ENCODE measurements at places on chromosomes 1 and 21.

DNA sequence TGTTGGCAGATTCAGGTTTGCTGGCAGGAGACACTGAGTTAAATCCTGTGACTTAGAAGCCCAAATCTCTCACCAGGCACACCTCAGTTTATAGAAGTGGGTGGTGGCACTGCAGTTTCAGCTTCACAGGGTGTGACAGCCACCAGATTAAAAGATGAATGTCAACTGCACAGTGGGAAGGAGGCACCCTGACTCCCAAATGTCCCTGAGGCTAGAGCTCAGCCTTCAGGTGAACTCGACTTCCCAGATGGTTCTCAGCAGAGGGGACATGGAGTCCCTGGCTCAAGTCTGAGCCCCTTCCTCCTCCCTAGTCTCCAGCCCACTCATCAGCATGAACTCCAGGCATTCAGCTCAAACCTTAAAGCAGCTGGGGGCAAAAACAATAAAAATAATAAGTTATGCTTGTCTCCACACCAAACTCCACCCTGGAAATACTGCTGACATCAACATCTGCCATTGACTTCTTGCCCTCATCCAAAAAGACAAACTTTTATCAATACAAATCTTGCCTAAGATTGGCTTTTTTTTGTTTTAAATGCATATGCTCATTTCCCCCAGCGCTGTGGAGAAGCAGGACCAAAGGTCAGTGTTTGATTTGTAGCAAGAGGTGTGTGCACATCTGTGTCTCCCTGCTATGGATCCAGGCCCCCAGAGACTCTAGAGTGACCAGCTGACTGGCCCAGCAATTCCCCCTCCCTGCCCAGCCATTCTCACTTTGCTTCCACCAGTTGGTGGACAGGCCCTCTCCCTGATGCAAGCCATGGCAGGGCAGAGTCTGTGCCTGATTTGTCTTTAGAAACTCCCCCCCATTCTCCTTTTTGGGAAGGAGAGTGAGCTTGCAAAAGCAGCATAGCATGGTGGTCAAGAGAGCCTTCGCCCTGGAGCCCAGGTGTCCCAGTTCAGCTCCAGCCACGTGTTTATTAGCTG lies 18.5 kb upstream of the S100A7 start:
- no peak for DNase-seq

DNA sequence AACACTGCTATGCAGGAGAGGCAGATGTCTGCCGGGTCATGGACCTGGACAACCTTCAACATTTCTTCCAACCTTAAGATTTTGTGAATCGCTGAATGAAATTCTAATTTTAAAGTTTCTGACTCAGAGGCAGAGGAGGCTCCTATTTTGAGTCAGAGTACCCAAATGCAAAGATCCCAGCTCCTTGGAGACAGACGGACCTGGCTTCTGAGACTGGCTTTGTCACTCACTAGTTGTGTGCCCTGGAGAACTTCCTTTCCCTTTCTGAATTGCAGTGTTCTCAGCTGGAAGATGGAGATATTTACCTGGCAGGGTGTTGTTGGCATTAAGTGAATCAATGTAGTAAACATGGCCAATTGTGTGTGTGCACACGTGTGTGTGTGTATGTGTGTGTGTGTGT lies 51.9 kb downstream of the IER5 start:
- DNase-seq, result no peak

DNA sequence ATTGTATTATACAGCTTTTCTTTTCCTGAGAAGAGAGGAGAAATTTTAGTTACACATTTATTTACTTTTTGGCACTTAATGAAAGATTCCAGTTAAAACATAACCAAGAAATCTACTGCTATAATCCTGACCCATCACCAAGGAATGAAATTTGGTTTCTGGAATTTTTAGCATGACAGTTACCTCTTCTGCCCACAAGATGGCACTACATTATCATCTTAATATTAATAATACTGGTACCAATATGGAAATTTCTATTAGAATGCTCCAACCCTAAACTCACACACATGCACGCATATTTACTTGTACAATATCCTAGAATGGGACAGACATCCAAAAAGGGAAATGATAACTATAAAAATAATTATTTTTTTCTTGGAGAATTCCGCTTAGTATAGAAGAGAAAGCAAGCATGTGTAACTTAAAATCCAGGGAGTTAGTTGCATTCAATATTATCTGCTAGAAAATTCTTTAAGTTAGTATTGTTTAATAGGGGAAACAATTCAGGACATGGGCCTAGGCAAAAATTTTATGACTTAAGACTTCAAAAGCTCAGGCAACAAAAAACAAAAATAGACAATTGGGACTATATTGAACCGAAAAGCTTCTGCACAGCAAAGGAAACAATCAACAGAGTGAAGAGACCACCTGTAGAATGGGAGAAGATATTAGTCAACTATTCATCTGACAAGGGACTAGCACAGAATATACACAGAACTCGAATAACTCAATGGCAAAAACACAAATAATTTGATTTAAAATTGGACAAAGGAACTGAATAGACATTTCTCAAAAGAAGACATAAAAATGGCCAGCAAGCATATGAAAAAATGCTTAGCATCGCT lies 37.4 kb downstream of the MAP3K21 start:
- DNase-seq, result no peak

GRCh38 chr1:211601982-211602670 lies 23.2 kb upstream of the SLC30A1 start:
- DNase-seq, result no peak

DNA sequence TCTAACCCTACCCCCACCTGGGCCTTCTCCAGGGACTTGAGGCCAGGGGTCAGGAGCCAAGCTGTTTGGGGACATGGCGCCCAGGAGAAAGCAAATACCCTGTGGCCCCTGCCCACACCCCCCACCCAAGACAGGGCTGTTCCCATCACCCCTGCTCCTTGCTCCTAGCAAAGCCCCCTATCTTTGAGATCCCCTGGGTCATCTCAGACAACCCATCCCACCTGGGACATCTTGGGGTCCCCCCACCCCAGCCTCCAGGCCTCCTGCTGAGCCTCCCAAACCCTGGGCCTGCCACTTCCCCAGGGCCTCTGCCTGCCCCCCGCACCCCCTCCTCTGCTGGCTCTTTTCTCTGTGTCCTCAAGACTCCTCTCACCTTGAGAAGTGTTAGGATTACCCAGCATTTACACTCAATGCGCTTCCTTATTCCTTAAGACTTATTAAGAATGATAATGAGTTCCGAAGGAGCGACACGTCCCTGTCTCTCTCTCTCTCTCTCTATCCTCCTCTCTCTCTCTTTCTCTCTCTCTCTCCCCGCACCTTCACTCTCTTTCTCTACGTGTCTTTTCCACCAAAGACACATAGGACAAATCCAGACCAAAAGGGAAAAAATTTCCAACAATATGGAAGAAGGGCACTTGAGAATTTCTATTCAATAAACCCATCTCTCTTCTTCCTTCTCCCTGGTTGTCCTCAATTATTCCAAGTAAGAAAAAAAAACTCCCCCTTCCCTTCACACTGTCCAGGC lies 7.2 kb downstream of the CASZ1 start:
- no peak for DNase-seq

DNA sequence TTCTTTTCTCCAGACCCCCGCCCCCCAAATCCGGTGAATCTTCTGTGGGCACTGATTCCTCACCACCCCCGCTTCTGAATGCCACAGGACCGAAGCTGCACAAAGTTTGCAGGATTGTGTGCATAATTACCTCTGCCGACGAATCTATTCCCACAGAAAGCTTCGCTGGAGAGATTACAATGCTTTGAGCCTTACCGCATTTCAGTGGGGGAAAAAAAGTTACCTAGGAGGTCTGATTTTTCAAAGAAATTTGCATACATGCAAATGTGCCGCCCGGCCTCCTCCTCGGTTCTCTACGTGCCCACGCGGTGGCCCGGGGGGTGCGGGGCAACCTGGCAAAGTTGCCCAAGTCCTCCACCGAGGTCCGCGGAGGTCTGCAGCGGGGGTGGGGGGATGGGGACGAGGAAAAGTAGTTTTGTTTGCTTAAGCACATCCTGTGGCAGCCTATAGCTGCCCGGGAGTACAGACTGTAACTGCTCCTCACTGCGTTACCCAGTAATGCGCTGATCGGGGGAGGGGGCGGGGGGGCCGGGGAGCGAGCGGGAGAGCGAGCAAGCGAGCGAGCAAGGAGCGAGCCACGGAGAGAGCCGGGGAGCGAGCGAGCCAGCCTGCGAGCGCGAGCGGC lies 563 bp upstream of the NFIA start:
- DNase-seq, result no peak

GRCh38 chr1:115882913-115883902 lies 42.3 kb upstream of the NHLH2 start:
- peak; percentile 11 for DNase-seq

- no peak for DNase-seq
Measured at GRCh38 chr1:32126770-32127169, 18.9 kb downstream of the KPNA6 start.

- DNase-seq, result no peak
Measured at GRCh38 chr1:237687804-237688203, 202.9 kb downstream of the ZP4 start.

DNA sequence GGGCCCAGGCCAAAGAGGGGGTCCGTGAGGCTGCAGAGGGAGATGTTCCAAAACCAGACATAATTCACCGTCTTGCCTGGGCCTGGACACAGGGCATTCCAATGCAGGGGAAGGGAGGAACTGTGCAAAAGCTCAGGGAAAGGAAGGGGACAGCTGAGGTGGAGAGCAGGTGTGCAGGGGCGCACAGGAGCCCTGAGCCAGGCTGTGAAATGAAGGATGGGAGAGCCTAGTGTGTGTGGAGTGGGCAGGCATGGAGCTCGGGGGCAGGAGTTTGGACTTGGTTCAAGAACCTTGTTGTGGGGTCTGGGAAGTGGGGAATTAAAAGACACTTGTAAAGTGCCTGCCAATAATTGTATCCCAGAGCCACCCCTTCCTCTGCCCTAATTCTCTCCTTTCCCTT lies 2.3 kb downstream of the TNNI1 start:
- no peak for DNase-seq

DNA sequence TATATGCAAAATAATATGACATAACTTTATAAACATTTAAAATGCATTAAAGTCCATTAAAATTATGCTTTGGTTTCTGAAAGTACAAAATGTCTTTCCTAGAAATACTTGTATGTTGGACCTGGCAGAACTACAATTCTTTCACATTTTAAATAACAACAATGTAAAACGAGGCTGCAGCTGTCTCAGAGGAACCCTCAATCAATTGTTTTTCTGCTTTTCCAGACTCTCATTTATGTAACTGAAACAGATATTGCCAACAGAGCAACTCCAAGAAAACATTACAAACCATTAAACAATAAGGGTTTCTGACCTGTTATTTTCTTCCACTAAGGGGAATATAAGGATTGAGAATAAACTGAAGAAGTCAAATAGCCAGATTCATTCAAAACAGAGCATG lies 1193.4 kb downstream of the NCAM2 start:
- no peak for DNase-seq

GRCh38 chr21:44681152-44681551 lies 811 bp downstream of the KRTAP12-1 start:
- no peak for DNase-seq

DNA sequence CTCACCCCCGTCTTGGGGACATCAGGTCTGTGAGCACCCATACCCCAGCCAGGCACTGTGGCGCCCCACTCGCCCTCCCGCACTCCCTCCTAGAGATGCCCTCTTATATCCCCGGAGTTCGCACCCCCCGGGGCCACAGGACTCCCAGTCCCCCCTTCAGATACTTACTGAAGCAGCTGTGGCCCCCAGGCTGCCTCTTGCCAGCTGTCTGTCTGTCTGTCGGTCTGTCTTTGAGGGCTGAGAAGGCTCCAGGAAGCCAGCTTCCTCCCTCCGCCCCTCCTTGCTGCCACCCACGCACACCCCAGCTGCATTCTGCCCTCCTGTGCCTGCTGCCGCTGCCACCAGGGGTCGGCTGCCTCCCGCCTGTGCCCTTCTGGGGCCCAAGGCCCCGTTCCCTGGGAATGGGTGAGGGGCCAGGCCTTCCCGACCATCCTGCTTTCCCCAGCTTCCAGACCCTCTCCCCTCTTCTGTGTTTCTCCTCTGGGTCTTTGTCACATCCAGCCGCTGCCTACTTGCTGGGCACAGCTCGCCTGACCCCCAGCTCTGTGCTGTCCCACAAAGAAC lies at the start of gene PTPN7:
TSS of gene PTPN7 (minus strand) at position 226 of the 564 bp plus-strand sequence. CDS start 1,200 bp downstream, outside the sequence.
- DNase-seq, result no peak

DNA sequence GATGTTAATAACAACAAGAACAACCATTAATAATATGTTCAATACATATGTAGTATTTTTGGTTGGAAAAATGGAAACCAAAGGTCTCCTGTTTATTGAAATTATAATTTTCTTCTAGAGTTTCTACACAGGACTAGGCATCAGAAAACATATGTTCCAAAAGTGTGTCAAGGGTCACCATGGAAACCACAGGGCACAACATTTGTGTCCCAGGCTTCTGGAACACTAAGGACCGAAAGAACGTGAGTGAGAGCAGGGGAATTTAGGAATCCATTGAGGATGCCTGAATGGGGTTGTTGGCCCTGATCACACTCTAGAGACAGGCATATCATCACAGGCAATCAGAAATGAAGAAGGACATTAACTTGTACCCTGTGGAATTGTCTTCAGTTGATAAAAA lies 7.5 kb upstream of the CDC14A start:
- DNase-seq, result no peak

GRCh38 chr21:30988706-30989105 lies 49.6 kb downstream of the KRTAP19-8 start:
- no peak for DNase-seq

DNA sequence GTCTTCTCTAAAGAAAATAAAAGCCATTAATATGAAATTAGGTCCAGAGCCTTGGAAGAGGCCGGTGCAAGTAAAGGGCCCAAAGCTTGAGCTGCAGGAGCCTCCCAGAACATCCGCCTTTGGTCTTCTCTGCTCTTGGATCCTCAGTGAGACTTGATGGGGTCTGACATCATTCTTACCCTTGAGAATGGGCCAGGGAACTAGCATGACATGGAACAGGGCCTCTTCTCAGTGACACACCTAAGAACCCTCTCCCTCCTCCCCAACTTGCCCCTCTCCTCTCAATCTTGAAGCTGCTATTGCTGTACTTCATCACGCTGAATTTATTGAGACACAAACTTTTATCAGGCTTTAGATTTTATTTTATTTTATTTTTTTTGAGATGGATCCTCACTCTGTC lies 40.3 kb upstream of the SRSF10 start:
- DNase-seq, result no peak

DNA sequence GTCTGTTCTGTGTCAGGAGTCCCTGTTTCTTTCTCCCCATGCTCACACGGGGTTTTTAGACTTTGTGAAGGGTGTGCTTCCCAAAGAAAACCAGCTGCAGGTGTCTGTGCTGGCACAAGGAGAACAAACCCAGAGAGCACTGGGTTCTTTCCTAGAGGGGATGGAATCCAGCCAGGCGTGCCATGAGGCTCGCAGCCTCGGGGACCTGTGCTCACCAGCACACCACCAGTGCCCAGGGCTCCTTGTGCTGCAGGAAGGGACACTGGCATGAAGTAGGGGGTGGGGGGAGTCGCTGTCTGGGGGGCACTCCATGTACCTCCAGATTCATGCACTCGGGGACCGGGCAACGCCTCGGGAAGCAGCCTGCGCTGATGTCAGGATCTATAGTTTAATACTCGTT lies 57.9 kb downstream of the AGPAT3 start:
- DNase-seq, result no peak

GRCh38 chr1:224392411-224393249 lies 36.0 kb downstream of the CNIH4 start:
- DNase-seq, result no peak

- DNase-seq, result no peak
Measured at GRCh38 chr1:223221686-223222085, 78.6 kb upstream of the TLR5 start.
